ENCODE measurements at places on chromosomes 16 and 17.

GRCh38 chr16:88924834-88925539 is 52.0 kb downstream of the CBFA2T3 start:
- peak; percentile 72 for DNase-seq

- DNase-seq = no peak
Measured at GRCh38 chr16:57133031-57133430, 40.6 kb downstream of the CPNE2 start.

GRCh38 chr16:77399546-77399945 is 35.3 kb downstream of the ADAMTS18 start:
- no peak for DNase-seq

GRCh38 chr16:2751577-2752034 is 832 bp upstream of the SRRM2 start:
- no peak for DNase-seq

- DNase-seq = no peak
Measured at GRCh38 chr17:9544221-9544620, 31.4 kb downstream of the STX8 start.

- peak; percentile 31 for DNase-seq
Measured at GRCh38 chr16:84198401-84198800, 7.4 kb downstream of the ADAD2 start.

- no peak for DNase-seq
Measured at GRCh38 chr17:62796291-62796690, 11.8 kb downstream of the MARCHF10 start.

DNA sequence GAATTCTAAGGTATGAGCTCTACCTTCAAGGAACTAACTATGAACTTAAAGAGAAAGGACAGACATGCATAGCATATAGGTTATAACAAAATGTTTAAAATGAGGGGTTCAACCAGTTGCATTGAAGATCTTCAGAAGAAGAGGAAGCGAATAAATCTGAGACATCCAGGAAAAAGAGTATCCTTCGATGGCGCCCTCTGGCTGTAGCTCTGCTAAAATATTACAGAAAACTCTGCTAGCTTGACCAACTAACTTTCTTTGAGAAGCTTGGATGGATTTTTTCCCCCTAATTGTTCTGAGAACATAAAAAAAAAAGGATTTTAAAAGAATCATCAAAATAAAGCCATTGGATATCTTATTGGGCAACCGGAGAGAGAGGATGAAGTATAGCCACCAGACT is 659.9 kb upstream of the SOX9 start:
- no peak for DNase-seq

GRCh38 chr17:73462823-73463222 is 151.0 kb upstream of the CDC42EP4 start:
- no peak for DNase-seq

GRCh38 chr17:13538841-13539411 is 62.8 kb downstream of the HS3ST3A1 start:
- no peak for DNase-seq

DNA sequence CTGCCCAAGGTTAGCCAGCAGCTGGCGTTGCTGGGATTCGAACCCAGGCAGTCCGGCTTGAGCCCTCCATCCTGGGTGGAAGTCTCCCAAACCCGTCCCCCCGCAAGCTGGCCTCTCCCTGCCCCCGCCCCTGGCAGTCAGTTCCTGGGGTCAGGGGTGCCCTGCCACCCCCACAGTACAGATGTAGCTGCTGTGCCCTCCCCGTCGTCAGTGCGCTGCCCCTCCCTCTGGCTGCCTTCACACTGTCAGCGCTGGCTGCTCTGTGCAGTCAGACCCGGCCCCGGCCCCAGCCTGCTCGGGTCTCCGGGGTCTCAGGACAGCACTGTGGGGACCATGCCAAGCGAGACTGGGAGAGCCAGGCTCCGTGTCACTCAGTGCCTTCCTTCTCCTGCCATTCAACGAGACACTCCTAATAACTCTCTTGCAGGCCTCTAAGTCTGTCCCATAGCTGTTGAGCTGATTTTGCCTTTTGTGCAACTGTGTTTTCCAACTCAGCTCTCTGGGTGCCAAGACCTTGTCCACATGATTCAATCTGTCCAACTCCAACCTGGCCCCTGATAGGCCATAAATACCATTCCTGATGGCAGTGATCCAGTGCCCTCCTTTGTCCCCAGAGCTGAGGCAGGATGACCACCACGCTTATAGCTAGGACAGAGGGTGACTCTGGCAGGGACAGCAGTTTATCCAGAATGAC is 55.5 kb upstream of the IL34 start:
- DNase-seq = no peak

Data from right hindlimb (tissue), 1 donor.